ENCODE measurements at places on chromosomes 1 and 21.

DNA sequence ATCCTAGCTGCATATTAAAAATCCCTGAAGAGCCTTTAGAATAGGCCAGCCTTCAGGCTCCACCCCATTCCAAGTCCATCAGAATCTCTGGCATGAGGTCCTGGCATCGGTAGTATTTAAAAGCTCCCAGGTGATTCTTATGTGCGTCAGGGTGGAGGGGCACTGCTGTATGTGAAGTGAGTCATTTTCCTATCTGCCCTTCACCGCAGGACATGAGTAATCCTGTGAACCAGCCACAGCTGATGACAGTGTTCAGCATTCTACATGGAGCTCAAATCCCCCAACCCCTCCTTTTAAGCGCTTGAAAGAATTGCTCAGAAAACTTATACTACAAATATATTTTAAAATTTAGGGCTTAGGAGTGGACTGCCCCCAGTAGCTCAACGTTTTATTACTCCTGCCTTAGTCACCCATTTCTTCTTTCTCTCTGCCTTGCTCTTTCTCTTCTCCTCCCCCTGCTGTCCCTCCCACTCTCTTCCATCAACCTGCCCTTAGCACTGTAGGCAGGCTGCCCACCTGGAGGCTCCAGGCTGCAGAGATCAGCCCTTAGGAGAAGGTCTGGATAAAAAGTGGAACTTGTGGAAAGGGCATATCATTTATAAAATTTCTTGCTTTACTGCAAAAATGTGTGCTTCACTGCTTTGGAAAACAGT, 73.8 kb upstream of the ZNF281 start:
- DNase-seq = no peak

GRCh38 chr1:78101514-78101913, 55.7 kb downstream of the GIPC2 start:
- no peak for DNase-seq

- no peak for DNase-seq
These were observed 239.3 kb downstream of the KCNK2 start for GRCh38 chr1:215321802-215322201.

GRCh38 chr1:9942399-9942938, 722 bp downstream of the LZIC start:
- no peak for DNase-seq

DNA sequence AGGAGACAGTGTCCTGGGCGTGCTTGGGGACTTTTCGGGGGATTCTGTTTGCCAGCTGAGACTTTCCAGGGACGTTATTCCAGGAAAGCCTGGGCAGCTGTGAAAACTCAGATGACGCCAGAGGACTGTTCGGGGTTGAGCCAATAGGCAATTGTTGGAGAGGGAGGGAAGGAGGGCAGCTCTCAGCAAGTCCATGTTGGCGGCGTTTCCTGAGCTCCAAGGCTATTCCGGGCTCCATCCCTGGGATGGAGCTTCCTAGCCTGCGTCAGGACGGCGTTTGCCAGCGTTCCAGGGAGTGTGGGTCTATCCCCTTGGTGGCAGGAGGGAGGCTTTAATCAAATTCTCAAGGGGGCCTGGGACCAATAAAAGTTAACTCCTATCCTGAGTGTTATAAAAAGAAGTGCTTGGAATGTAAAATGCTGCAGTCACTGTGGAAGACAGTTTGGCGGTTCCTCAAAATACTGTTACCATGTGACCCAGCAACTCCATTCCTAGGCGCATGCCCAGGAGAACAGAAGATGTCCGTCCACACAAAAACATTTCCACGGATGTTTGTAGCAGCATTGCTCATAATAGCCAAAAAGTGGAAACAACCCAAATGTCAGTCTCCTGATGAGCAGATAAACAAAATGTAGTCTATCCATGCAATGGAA, 15.2 kb downstream of the SLC27A3 start:
- DNase-seq = no peak

- DNase-seq = no peak
These were observed 12.6 kb upstream of the IER5 start for GRCh38 chr1:181075766-181076350.

GRCh38 chr1:92623187-92623778, 136.6 kb upstream of the GFI1 start:
- no peak for DNase-seq

DNA sequence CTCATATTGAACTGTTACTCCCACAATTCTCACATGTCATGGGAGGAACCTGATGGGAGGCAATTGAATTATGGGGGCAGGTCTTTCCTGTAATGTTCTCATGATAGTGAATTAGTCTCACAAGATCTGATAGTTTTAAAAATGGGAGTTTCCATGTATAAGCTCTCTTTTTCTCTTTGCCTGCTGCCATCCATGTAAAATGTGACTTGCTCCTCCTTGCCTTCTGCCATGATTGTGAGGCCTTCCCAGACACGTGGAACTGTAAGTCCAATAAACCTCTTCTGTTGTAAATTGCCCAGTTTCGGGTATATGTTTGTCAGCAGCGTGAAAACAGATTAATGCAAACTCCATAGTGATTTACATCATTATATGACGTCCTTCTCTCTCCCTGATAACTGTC, 759.7 kb upstream of the RGS18 start:
- DNase-seq = no peak

- no peak for DNase-seq
These were observed 156.6 kb downstream of the TRABD2B start for GRCh38 chr1:47840393-47841190.

GRCh38 chr1:189805735-189806134, 671.9 kb downstream of the BRINP3 start:
- DNase-seq = no peak

DNA sequence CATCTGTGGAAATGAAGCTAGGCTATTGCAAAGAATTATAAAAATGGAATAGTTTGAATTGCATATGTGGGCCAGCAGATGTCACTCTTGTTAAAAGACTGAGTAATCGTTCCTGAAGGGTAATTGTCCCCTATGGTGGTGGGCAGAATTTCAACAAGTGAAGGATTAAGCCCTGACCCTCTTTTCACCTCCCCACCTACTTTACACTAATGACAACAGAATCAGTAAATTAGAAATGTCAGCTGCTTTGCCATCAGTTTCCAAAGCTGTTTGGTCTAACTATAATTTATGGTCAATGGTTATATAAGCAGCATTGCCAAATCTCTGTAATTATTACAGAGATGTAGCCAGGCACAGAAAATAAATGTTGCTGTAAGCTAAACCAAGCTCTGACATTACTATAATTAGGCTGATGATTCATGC, 898.6 kb downstream of the AMY1C start:
- no peak for DNase-seq

DNA sequence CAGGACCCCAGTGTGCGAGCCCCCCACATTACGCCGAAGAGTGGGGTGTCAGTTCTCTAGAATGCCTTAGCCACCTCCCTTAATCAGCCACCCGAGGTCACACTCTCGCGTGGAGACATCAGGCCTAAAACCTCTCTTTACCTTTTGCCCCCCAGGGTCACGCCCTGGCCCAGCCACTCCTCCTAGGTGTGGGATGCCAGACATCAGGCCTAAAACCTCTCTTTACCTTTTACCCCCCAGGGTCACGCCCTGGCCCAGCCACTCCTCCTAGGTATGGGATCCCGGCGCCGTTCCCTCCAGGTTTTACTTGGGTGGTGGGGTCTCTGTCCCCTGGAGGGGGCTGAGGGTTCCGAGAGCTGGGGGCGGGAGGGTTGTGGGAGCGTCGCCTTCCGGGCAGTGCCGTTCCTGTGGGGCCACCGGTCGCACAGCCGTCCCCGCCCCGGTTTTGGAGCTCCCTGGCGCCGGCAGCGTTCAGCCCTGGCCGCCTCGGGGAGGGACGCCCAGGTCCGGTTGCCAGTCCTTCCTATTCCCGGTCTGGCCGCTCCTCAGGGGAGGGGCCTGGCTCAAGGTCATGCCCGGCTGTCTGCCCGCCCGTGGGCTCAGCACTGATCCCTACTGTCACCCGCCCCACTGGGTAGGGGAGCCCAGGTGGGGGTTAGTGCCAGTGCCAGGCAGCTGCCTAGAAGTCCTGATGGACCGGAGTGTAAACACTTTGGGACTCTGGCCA, 882 bp downstream of the VPS13D start:
- DNase-seq = no peak

DNA sequence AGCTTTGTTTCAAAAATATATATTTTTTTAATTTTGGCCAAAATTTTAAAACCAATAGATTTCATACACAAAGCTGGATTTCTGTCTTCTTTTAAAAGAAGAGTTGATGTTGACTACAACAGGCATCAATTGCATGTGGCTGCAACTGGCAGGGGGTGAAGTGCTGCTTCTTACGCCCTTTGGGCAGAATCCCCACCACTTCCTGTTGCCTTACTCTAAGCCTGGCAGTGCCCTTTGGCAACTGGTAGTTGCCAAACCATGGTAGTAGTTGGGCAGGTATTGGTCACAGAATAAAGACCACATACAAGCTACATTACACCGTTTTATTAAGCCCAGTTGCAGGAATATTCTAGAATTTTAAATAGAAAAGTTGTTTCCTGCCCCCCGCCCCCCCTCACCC, 17.0 kb downstream of the LAMC2 start:
- DNase-seq = no peak

DNA sequence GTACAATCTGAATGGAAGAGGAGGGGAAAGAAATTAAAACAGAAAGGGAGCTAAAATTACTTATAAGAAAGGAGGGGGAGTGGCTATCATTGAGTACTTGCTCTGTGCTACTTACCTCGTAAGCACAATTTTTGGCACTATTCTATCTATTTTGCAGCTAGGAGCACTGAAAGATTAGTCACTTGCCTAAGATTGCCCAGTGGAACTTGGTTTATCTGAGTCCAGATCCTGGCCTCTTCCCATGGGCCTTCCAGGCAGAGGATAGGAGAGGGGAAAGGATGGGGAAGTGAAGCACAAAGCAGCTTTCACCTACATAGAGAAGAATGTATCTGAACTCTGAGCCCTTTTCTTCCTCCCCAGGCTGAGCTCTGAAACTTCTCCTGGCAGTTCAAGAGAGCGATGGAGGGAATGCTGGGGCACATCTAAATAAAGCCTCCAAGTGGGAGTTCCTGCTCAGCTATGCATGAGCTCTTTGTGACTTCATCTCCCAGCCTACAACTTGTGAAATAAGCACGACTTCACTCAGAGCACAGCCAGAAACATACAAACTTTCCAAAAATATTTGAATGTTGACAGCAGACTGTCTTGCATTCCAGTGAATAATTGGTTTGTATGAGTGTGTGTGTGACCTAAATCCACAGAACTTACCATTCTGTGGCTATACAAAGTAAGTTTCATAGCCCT, 29.4 kb downstream of the HMGB4 start:
- DNase-seq = no peak

GRCh38 chr1:172499636-172500141, 33.3 kb upstream of the SUCO start:
- DNase-seq = no peak

GRCh38 chr1:7827126-7827955, 25.5 kb downstream of the UTS2 start:
- peak; percentile 23 for DNase-seq

DNA sequence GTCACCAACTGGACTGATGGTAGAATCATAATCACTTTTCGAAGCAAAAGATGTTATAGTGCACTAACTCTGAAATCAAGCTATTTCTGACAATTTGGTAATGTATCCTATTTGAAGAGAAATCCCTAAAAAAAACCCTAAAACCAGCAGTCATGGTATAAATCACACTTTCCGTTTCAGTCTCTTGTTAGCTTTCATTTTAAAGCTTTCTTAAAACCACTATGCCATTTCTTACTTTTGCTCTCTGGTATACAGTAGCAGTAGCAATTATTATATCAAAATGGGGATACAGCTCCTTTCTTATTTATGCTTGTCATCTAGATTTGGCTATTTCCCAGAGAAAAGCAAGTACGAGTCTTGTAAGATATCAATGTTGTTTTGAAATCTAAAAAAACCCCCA, 323.3 kb downstream of the KCTD3 start:
- DNase-seq = no peak

DNA sequence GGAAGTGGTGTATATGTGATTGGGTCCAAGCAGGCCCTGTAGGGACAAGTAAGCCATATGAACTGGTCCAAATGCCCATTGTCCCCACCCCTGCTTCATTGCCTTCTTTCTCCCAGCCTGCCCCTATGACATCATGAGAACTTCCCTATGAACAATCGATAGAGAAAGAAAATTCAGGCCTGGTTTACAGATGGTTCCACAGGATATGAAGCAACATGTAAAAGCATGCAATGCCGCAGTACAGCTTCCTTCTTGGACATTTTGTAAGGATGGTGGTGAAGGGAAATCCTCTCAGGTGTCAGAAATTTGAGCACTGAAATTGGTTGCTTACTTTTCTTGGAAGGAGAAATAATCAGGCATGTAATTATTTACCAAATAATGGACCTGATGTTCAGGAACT, 581.7 kb downstream of the MRPL39 start:
- no peak for DNase-seq

All from stimulated activated CD4-positive, alpha-beta T cell treated with anti-CD3 and anti-CD28 coated beads, Interleukin-1b, Interleukin-23, amount 100 ng/mL, for 4 hours (primary cell).